Uterus (tissue), 4 donors: ENCODE measurements at places on chromosomes 7 and 10. TPM values are rescaled to one million over a fixed set of nuclear protein-coding genes. Genes with fewer than 3 reads are reported as not detected.
A peak's percentile ranks its signal among the peaks of the same experiment; 100 is the strongest.

CYP2W1 gene
- not detected for total RNA-seq

MOGAT3 gene
- total RNA-seq: not detected

GRCh38 chr10:88820748-88821401 lies 18.3 kb downstream of the LIPM start:
- no peaks in the 10 kb centered on the region for H3K36me3 ChIP-seq
- no peak for DNase-seq
- H3K27me3 ChIP-seq: no peaks in the 10 kb centered on the region
- no peak overlapping the region for H3K27ac ChIP-seq
- H3K4me3 ChIP-seq: no peak overlapping the region

GRCh38 chr10:17062009-17062408 lies 67.6 kb downstream of the CUBN start:
- H3K27ac ChIP-seq: peak overlapping the region; percentile 81
- H3K36me3 ChIP-seq: no peaks in the 10 kb centered on the region

- peak overlapping the region; percentile 78 for H3K27ac ChIP-seq
- H3K4me1 ChIP-seq: no peaks in the 10 kb centered on the region
- DNase-seq: peak; percentile 88
- peak overlapping the region; percentile 16 for H3K4me3 ChIP-seq
- no peaks in the 10 kb centered on the region for H3K27me3 ChIP-seq
Measured at GRCh38 chr7:2796358-2797352, 47.5 kb downstream of the GNA12 start.

- no peaks in the 10 kb centered on the region for H3K36me3 ChIP-seq
- H3K27ac ChIP-seq: no peak overlapping the region
- H3K4me3 ChIP-seq: no peak overlapping the region
- H3K27me3 ChIP-seq: no peaks in the 10 kb centered on the region
- no peaks in the 10 kb centered on the region for H3K4me1 ChIP-seq
- no peak for DNase-seq
Measured at GRCh38 chr7:127865466-127865865, 165.8 kb downstream of the LRRC4 start.
